ENCODE measurements at places on chromosomes 4 and X. TPM values are rescaled to one million over a fixed set of nuclear protein-coding genes. Genes with fewer than 3 reads are reported as not detected.

MSMO1 gene
- total RNA-seq = 316 TPM

NKX3-2 gene
- total RNA-seq = not detected

SAT1 gene
- 66.0 TPM for total RNA-seq

AFAP1 gene
- total RNA-seq = 92.0 TPM

PPP4R3C gene
- total RNA-seq = not detected

MAGEC2 gene
- total RNA-seq = not detected

SSX1 gene
- total RNA-seq = not detected

ART3 gene
- 0.31 TPM for total RNA-seq

PF4V1 gene
- total RNA-seq = not detected

RBM46 gene
- not detected for total RNA-seq

BMPR1B gene
- total RNA-seq = 8.5 TPM

BEND2 gene
- total RNA-seq = under 0.01 TPM

TCP11X2 gene
- 1.9 TPM for total RNA-seq

CCNG2 gene
- 114 TPM for total RNA-seq

OCIAD1 gene
- total RNA-seq = 148 TPM

SPARCL1 gene
- 32.2 TPM for total RNA-seq

C4orf46 gene
- total RNA-seq = 18.5 TPM

MTMR8 gene
- total RNA-seq = 6.9 TPM

ZNF141 gene
- 85.4 TPM for total RNA-seq

PCDH18 gene
- 17.8 TPM for total RNA-seq

AKAP4 gene
- not detected for total RNA-seq

CCDC120 gene
- 5.3 TPM for total RNA-seq

ZXDA gene
- total RNA-seq = 31.6 TPM

MID1 gene
- total RNA-seq = 38.8 TPM

COMMD8 gene
- 16.6 TPM for total RNA-seq

NXF2B gene
- total RNA-seq = 0.31 TPM

MAGEA1 gene
- not detected for total RNA-seq

EIF2S3 gene
- total RNA-seq = 142 TPM

BOD1L1 gene
- 79.2 TPM for total RNA-seq

BST1 gene
- 0.94 TPM for total RNA-seq

SERTM2 gene
- total RNA-seq = not detected

HSFX3 gene
- total RNA-seq = not detected

FAM47E gene
- total RNA-seq = 6.6 TPM

XAGE2 gene
- not detected for total RNA-seq

CFP gene
- 1.3 TPM for total RNA-seq

GAGE12H gene
- total RNA-seq = not detected

SLC38A5 gene
- total RNA-seq = 28.8 TPM

MAGIX gene
- total RNA-seq = 2.8 TPM

ATP8A1 gene
- total RNA-seq = 288 TPM

EVC gene
- total RNA-seq = 7.5 TPM

LRRC66 gene
- total RNA-seq = 1.9 TPM

PRSS12 gene
- total RNA-seq = 88.3 TPM

USP17L12 gene
- total RNA-seq = not detected

SHROOM2 gene
- total RNA-seq = 21.9 TPM

PPP3CA gene
- total RNA-seq = 103 TPM

PRR32 gene
- not detected for total RNA-seq

ARHGEF6 gene
- total RNA-seq = 16.3 TPM

MSX1 gene
- total RNA-seq = 0.63 TPM

USP17L15 gene
- not detected for total RNA-seq

NXF3 gene
- total RNA-seq = not detected

RAB40A gene
- total RNA-seq = 3.4 TPM

TCP11X1 gene
- not detected for total RNA-seq

IRF2 gene
- 11.3 TPM for total RNA-seq

P2RY8 gene
- total RNA-seq = not detected

CORIN gene
- 0.31 TPM for total RNA-seq

LRAT gene
- 0.94 TPM for total RNA-seq

ZNF732 gene
- total RNA-seq = 3.1 TPM

RAI2 gene
- total RNA-seq = 5.6 TPM

DMRTC1 gene
- not detected for total RNA-seq

HPGDS gene
- total RNA-seq = 1.3 TPM

Measured in parietal lobe (tissue), 2 donors.